Right ventricle myocardium inferior (tissue), 1 donor: ENCODE measurements at places on chromosomes 7 and 10. TPM values are rescaled to one million over a fixed set of nuclear protein-coding genes. Genes with fewer than 3 reads are reported as not detected.

DNA sequence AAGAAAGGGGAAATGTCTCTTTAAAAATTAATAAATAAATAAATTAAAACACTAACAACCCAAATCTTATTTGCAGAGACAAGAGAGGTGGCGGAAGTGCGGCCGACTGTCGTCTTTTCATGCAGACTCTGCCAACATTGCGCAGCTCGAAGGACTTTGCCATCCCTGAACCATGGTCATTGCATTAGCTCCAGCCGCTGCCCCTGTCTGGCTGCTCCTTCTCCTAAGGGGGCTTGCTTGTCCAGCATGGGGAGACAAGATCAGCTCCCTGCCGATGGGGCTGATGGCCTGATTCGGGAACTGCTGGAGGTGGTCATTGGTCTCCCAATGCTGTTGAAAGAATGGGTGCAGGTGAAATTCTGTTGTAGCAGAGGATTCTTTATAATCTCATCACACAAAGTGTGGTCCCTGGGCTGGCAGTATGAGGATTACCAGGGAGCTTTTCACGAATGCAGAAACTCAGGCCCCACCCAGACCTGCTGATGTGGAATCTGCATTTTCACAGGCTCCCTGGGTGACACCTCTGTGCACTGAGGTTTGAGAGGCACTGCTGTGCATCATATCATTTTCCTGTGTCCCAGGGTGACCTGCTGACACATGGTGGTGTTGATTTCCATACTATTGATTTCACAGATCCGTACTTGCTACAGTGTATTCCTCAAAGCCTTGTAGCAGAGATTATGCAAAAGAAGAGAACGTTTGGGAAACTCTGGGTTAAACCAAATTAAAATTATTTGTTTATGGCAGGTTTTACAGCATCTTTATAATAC is 172.4 kb upstream of the ZMIZ1 start:
- DNase-seq, result no peak

LIPN gene
- total RNA-seq, result not detected

DNA sequence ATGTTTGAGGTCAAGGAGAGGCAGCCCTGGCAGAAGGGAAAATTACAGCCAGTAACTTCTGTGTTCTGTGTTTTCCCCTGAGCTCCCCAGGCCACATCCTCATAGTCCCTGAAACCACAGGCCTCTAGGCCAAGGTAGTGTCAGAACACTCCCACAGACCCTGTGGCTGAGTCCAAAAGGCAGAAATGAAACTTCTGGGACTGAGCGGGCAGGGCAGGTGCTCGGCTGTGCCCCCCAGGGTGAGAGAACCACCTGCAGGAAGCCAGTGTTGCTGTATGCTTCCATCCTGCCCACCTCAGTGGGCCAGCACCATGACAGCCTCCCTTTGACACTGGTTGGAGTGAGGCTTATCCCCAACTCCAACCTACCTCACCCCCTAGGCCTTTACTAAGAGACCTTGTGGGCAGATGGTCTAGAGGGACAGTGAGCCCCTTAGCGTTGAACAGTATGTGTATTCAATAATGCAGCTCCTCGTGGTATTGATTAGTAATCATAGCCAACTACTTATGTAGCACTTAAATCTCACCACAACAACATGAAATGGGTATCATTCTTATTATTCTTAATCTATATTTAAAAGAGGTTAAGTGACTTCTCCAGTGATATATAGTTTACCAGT is 30.3 kb downstream of the PIK3CG start:
- no peak for DNase-seq

DNA sequence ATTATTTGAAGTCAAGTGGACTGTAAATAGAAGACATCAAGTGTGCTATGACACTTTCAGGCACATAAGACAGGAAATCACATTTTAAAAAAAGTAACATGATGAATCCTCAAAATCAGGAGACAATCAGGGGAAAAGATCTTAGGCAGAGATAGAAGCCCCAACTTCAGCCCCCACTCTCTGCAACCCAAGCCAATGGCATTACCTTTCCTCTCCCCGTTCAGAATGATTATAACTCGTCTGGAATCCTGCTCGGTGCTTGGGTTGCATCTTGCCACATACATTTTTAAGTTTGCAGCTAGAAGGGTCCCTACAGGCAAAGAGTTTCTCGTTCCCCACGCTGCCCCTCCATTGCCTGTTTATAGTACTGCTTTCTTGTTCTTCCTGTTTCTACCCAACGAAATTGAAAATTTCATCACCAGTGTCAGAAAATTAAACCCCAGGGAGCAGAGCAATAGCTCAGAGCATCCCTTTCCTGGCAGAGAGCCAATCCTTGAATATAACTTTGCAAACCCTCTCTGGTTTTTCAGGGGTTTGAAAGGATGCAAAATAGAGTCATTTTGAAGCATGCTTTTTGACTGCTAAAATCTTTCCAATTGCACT is 260.5 kb upstream of the AOAH start:
- DNase-seq, result no peak

DNA sequence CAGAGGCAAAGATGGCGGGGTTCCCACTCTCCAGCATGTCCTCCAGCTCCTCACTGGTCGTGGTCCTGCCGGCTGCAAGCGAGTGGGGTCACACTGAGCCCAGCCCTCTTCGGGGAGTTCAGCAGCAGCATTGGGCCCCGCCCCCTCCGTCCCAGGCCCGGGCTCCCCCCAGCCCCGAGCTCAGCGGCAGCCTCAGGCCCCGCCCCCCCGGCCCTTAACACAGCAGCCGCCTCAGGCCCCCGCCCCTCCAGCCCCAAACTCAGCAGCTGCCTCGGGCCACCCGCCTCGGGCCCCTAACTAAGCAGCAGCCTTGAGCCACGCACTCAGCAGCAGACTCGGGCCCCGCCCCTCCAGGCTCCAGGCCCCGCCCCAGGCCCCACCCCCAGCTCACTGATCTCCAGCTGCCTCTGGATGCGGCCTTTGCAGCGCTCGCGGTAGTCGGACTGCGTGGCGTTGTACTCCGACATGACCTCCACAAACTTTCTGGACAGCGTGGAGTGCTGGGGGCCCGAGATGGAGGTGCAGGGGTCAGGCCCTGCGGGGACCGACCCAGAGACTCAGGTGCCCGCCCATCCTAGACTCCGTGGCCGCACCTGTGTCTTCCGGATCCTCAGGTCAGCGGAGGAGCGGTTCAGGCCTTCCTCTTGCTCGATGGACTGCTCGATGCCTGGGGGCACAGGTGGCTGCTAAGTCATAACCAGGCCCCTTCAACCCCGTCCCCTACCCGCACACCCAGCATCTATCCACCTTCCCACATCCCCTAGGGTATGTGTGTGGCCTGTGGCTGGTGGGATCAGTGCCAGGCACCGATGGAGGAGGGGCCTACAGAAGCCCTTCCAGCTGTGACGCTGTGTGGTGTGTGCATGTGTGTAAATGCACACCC is 15.5 kb downstream of the STX1A start:
- DNase-seq, result peak; percentile 68

GRCh38 chr10:66680886-66681285 is 244.9 kb upstream of the LRRTM3 start:
- no peak for DNase-seq

DNA sequence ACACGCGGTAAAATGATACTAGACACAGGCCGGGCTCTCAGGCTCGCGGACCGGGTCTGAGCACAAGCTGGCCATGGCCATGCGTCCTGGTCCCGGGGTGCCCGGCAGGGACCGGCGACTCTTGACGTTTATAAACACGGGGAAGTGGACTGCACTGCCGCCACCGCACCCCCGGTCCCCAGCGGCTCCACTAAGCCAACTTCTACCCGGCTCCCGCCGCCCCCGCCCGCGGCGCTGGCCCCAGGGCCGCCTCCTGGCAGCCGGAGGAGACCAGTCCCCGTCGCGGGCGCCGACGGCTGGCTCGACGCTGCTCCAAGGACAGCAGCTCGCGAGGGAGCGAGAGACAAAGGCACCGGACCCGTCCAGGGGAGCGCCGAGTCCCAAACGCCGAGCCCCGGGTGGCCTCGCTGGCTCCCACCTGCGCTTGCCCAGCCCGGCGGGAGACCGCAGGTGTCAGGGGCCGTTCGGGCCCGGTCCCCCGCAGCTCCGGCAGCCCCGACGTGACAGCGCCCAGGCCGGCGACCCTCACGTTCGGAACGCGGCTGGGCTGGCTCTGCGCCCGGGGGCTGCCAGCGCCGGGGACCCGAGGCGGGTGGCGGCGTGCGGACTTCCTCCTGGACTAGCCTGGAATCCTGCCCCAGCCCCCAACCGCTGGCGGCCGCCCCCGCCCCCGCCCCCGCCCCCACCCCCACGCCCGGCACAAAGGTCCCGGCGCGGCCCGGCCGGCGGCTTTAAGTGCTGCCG is 517 bp downstream of the ITGB1 start:
- peak; percentile 85 for DNase-seq

DNA sequence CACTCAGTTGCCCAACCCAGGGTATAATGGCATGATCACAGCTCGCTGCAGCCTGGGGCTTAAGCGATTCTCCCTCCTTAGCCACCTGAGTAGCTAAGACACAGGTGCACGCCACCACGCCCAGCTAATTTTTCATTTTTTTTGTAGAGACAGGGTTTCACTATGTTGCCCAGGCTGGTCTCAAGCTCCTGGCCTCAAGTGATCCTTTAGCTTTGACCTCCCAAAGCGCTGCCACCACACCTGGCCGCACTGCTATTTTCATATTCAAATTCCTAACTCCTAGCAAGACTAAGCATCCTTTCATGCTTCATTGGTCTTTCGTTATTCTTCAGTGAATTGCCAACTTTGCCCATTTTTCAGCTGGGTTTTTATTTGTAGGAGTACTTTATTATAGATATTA is 30.4 kb upstream of the DAGLB start:
- DNase-seq, result no peak

- no peak for DNase-seq
Observed at GRCh38 chr7:47500103-47500563, 81.8 kb downstream of the TNS3 start.

DNA sequence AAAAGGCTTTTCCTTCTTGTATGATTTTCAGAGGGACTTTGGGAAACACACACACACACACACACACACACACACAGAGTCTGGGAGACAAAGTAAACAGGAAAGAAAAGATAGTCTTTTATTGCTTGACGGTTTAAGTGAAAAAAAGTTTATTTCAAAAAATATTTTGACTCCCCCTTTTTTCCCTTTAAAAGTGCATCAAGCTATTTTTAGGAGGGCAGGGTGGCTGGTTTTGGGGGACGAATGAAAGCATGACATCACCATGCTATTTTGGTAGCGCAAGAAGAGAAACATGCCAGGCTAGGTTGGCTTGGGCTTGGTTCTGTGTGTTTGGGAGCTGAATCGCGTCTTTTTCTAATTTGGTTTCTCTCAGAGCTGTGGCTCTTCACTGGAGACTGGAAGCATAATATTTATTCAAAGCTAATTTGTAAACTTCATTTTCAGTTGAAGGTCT is 129.2 kb downstream of the BAMBI start:
- DNase-seq, result no peak

GRCh38 chr7:135827391-135827790 is 78.8 kb upstream of the FAM180A start:
- DNase-seq, result no peak

GRCh38 chr7:135974667-135975066 is 2.5 kb downstream of the MTPN start:
- DNase-seq, result no peak

DNA sequence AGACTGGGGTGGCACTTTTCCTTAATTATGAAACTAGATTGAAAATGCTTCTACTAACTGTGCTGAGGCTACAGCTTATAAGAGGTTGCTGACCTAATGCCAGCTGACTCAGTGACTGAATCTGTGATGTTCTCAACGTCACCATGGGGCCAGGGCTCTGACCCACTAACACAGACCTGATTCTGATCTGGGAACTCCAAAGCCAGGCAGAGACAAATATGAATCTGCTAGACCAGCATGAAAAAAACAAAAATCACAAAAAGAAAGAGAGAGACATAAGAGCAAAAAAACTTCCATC is 16.1 kb downstream of the USP6NL start:
- no peak for DNase-seq

AKR1C2 gene
- 29.7 TPM for total RNA-seq
